NCI-H187 treated with DMSO at 0.1 percent for 48 hours (cell line): ENCODE measurements at places on chromosomes 2 and 18.
A peak's percentile ranks its signal among the peaks of the same experiment; 100 is the strongest.

DNA sequence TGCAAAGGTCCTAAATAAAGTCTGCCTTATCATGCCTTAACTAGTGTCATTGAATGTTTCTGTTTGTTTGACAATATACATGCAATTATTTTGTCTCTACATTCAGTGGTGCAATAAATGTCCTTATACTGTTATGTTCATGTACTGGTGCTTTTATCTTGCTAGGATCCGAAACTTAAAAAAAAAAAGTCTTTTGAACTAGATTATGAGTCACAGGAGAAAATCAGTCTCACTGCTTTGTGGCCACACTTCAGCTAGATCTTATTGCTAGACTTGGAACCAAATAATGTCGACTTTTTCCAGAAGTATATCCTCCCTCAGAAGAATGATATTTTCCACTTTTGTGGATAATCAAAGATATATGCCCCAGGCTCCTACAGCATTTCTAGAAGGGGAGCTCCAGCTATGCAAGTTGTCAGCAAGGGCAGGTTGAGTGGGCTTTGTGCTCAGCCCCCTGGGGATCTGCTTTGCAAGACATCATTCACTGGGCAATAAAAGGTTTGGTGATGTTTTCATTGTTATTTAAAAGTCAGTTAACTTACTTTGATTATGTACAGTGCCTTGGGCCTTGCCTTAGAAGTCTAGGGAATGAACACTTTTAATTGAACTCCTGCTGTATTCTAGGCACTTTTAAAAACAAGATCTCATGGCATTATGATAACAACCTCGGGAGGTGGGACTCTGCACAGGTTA is 157.1 kb upstream of the LRRTM1 start:
- no peak for DNase-seq

- DNase-seq: no peak
Measured at GRCh38 chr2:164903204-164903603, 52.1 kb downstream of the SLC38A11 start.

GRCh38 chr2:215845839-215846586 is 167.3 kb downstream of the MREG start:
- no peak for DNase-seq

- DNase-seq: peak; percentile 24
Measured at GRCh38 chr18:13564579-13564978, 161.8 kb downstream of the FAM210A start.
